Activated T-cell treated with anti-CD3 and anti-CD28 coated beads for 1 hour (primary cell): ENCODE measurements at places on chromosomes 1 and 21.
A peak's percentile ranks its signal among the peaks of the same experiment; 100 is the strongest.

- no peak for DNase-seq
Measured at GRCh38 chr1:85144351-85144750, 56.5 kb downstream of the SYDE2 start.

- no peak for DNase-seq
Measured at GRCh38 chr1:180144659-180145357, 9.9 kb upstream of the QSOX1 start.

DNA sequence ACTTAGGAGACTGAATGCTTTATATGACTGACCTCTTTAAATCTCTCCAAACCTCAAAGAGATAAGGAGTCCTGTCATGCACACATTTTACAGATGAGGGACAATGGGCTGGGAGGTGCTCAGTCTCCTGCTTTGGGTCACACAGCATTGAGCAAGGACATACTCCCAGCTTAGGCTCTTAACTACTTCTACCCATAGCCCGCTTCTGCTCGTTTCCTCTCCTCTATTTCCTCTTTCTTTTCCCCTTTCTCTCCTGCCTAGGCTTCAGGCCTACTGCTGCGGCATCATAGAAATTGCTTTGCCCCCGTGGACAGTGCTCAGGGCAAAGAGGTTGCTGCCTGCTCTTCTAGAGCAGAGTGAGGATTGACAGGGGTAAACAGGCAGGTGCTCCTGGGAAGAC is 12.4 kb upstream of the ZNF691 start:
- DNase-seq, result no peak

DNA sequence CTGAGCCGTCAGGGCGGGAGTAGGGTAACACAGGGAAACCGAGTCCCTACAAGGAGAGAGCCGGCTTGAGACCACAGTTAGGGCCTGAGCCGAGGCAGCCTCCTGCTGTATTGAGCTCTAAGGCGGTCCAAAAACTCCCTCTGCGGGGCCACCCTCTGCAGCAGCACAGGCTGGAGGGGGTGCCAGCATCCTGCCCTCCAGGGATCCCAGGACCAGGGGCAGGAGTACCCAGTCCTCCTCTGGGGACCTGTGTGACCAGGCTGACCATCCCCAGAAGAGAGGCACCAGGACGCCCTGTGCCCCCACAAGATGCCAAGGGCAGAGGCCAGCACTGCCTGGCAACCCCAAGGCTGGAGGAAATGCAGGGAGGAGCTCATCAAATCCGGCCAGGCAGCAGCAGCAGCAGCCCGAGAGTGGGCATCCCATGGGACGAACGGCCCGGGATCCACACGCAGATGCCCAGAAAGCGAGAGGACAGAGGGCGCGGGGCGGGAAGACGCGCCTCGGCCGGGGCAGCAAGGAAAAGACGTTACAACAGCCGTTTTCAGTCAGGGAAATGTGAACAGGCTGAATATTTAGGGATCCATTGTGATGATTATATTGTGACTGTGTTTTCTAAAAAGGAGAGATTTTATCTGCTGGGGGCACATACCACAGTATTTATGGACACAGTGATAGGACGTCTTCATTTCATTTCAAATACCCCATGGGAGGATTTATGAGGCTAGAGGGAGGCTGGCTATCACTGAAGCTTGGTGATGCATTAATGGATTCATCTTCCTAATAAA is 57.1 kb upstream of the COL18A1 start:
- DNase-seq, result no peak

- no peak for DNase-seq
Measured at GRCh38 chr1:204476563-204476962, 18.0 kb downstream of the PIK3C2B start.

DNA sequence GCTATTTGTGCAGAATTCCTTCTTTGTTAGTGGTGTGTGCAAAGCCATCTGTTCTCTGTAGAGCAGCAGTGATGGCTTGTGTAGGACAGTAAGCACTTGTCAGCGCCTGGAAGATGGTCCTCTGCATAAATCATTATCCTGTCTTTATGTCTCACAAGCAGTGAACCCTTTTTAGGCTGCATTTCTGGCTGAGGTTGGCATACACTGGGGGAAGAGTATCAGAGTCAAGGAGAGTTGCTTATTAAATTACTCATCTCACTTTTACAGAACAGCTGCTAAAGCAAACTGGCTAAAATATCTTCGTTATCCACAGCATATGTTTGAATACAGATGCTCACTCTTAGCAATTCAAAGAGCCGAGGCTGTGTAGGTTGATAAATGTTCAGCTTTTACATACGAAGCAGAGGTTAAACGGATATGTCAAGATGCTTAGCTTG is 54.6 kb upstream of the NCAM2 start:
- no peak for DNase-seq

- DNase-seq, result no peak
Measured at GRCh38 chr1:178048426-178048825, 45.5 kb upstream of the RASAL2 start.

- DNase-seq, result no peak
Measured at GRCh38 chr1:233719655-233720341, 105.9 kb downstream of the KCNK1 start.

- DNase-seq, result no peak
Measured at GRCh38 chr1:233665575-233666270, 51.8 kb downstream of the KCNK1 start.

GRCh38 chr1:204455063-204455830 is 39.4 kb downstream of the PIK3C2B start:
- DNase-seq, result no peak

GRCh38 chr1:101194746-101195145 is 42.1 kb upstream of the S1PR1 start:
- DNase-seq, result no peak

- no peak for DNase-seq
Measured at GRCh38 chr1:161817176-161817730, 51.1 kb downstream of the ATF6 start.

DNA sequence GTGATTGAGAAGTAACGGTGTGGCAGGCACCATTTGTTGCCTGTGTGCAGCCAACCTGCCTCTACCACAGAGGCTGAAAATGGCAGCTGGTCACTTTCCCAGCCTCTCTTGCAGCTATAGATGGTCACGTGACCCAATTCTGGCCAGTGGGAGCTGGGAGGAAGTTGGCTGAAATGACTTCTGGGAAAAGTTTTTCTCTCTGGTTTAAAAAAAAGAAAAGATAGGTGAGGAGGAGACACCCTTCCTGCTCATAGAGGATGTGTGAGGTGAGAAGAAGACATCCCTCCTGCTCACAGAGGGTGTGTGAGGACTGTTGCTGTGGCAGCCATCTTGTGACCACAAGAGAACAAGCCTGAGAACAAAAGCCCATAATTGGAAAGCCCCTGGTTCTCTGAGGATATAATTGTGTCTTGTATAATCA is 122.8 kb downstream of the SYF2 start:
- no peak for DNase-seq

- no peak for DNase-seq
Measured at GRCh38 chr1:2949966-2950925, 71.0 kb upstream of the ACTRT2 start.

DNA sequence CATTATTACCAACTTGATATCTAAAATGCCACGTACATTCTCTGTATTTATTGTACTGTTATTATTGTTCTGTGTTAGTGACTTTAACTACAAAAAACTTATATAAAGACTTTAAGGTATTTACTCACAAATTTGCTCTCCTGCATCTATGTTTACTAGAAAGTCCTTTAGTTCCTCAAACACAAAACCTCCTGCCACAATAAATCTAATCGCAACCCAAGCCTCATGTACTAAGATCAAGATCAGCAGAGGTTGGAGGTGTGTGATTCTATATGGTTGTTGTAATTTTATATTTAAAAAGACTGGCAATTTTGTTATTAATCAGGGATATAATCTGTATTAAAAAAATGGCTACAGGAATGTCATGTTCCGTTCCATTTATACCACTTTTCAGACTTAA is 68.6 kb downstream of the VAV3 start:
- DNase-seq, result no peak

- no peak for DNase-seq
Measured at GRCh38 chr1:23643736-23644554, 47.7 kb upstream of the RPL11 start.

- DNase-seq, result no peak
Measured at GRCh38 chr1:230713547-230713914, 391 bp downstream of the AGT start.

- no peak for DNase-seq
Measured at GRCh38 chr1:52139817-52140540, 1.9 kb upstream of the ZFYVE9 start.

GRCh38 chr1:180981596-180982387 is 40.9 kb downstream of the STX6 start:
- peak; percentile 4 for DNase-seq

GRCh38 chr1:169802888-169803287 is 8.2 kb upstream of the METTL18 start:
- no peak for DNase-seq

DNA sequence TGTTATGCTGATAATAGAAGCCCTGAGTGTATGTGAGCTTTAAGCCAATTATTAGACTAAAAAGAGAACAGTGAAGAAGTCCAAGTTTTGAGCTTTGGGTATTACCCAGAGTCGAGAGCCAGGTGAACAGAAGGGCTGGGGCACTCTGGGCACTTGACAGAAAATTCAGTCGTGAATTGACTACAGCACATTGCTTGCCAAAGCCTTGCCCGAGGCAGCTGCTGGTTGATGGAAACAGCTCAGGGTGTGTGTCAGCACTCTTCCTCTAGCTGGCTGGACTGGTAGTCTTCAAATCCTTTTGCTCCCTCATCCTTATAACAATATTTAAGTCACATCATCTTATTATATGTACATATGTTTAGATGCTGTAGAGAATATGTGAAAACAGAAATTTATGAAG is 21.3 kb downstream of the PDE4B start:
- no peak for DNase-seq

- no peak for DNase-seq
Measured at GRCh38 chr1:12320486-12320885, 90.7 kb downstream of the VPS13D start.

DNA sequence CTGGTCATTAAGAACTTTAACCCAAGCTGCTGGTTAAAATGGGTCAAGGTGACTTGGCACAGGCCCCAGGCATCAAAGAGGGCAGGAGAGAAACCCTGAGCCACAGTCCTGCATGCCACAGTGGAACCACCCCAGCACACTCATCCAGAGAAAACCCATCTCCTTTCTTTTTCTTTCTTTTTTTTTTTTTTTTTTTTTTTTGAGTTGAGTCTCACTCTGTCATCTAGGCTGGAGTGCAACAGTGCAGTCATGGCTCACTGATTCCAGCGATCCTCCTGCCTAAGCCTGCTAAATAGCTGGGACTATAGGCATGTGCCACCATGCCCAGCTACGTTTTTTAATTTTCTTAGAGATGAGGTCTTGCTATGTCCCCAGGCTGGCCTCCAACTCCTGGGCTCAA is 109.2 kb upstream of the RAB4A start:
- no peak for DNase-seq

DNA sequence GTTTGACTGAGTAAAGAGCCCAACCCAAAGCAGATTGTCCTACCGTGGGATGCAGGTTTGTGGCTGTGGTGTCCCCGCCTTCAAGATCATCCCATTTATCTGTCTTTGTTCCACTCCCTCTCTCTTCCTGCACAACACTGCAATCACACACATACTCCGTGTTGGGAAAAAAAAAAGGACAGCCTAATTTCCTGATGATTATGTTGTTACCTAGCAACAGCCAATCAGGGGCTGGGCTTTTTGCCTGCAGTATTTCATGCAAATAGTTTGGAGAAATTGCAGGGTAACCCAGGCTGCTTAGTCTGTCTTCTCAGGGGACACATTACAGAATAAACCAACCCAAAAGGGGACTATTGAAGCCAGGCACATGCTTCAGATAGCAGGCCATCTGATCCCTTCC is 38.3 kb downstream of the PHC2 start:
- DNase-seq, result no peak
